Fibroblast of lung (primary cell): ENCODE measurements at places on chromosomes 12 and 14. TPM values are rescaled to one million over a fixed set of nuclear protein-coding genes. Genes with fewer than 3 reads are reported as not detected.

ZNF385A gene
- 2.3 and 3.3 TPM in 2 replicates for total RNA-seq

CRIP1 gene
- total RNA-seq, result 1.3 and 3.0 TPM in 2 replicates

LRP1 gene
- total RNA-seq, result 377 and 464 TPM in 2 replicates

FAM222A gene
- total RNA-seq, result under 0.01 TPM in 1 of 2 replicates, not detected in the other

CCDC175 gene
- total RNA-seq, result not detected in 2 replicates

RD3L gene
- total RNA-seq, result not detected in 2 replicates

PPP1R1A gene
- not detected in 2 replicates for total RNA-seq

DLK1 gene
- not detected in 2 replicates for total RNA-seq
